Skeletal muscle tissue (tissue), 5 donors: ENCODE measurements at places on chromosomes 3 and 15. TPM values are rescaled to one million over a fixed set of nuclear protein-coding genes. Genes with fewer than 3 reads are reported as not detected.

LRIG1 gene
- 135 TPM for total RNA-seq

FOXB1 gene
- not detected for total RNA-seq

KNG1 gene
- 0.52 TPM for total RNA-seq

CCDC50 gene
- total RNA-seq = 24.0 TPM

INSYN1 gene
- 2.1 TPM for total RNA-seq

IFT122 gene
- 42.3 TPM for total RNA-seq

ITIH1 gene
- total RNA-seq = under 0.01 TPM

TRIM42 gene
- total RNA-seq = not detected

SV2B gene
- total RNA-seq = 1.6 TPM
